Esophagus muscularis mucosa (tissue), 4 donors: ENCODE measurements at places on chromosomes 12 and 14. TPM values are rescaled to one million over a fixed set of nuclear protein-coding genes. Genes with fewer than 3 reads are reported as not detected.

GRCh38 chr12:122031342-122032216 is 9.9 kb downstream of the BCL7A start:
- no peaks in the 10 kb centered on the region for H3K27me3 ChIP-seq
- peaks cover 20% of the 10 kb centered on the region for H3K36me3 ChIP-seq
- H3K27ac ChIP-seq, result no peak overlapping the region
- H3K4me3 ChIP-seq, result no peak overlapping the region
- H3K4me1 ChIP-seq, result peaks cover 9% of the 10 kb centered on the region

- DNase-seq, result no peak
- H3K4me1 ChIP-seq, result peaks cover 8% of the 10 kb centered on the region
- H3K4me3 ChIP-seq, result no peak overlapping the region
- H3K36me3 ChIP-seq, result no peaks in the 10 kb centered on the region
- peak overlapping the region; percentile 5 for H3K27ac ChIP-seq
- no peaks in the 10 kb centered on the region for H3K27me3 ChIP-seq
Measured at GRCh38 chr14:61615743-61616523, 79.4 kb upstream of the HIF1A start.

Gene FLRT2
- total RNA-seq, result 5.0 TPM

Gene NFE2
- total RNA-seq, result 0.42 TPM
